Central memory CD8-positive, alpha-beta T cell (primary cell): ENCODE measurements at places on chromosomes 2 and 18.

GRCh38 chr2:28465148-28465885 is 30.5 kb upstream of the PLB1 start:
- no peak for DNase-seq

DNA sequence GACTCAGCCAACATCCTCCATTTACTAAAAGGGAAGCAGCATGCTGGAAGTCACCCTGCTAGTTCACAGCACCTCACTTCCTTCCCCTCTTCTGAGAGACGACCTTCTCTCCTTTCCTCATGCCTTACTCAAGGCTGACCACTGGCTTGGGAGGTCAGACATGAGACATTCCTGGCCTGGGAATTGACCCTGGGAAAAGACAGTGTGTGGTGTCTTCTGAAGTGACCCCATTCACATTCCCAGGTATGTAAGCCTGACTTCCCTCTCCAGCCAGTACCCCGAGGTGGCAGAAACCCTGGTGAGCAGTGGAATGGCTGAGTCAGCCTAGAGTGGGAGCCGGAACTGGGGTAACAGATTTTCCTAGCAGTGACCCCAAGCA is 92.4 kb downstream of the PLB1 start:
- no peak for DNase-seq

DNA sequence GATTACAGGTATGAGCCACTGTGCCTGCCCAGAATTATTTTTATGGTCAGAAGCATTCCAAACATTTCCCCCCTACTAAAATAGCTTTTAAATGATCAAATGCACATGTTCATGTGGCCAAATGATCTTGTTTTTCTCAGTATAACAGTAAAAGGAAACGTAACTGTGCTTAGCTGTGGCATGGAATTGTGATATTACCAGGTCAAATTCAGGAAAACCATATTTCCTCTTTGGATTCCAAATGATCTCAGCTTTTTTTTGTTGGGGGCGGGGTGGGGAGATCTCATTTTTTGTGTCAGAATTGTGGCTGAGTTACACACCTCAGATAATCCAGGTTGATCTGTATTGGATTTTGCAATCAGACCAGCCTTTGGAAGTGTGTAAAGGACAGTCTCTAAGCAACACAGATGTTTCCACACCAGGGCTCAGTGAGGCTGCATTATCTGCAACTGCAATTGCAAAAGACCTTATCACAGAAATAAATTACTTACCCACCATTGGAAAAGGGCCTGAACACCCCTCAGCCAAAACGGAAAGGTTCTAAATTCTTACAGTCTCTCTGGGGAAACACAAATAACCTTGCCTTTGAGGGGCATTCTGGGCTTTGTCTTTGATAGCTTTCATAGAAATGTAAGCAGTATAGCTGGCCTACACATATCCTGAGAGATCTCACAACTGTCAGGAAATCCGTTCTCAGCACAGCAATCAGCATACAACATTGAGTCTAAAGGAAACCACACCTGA is 8.4 kb downstream of the CASP10 start:
- DNase-seq = no peak

GRCh38 chr2:182897137-182897536 is 30.7 kb upstream of the FRZB start:
- DNase-seq = no peak

- no peak for DNase-seq
Observed at GRCh38 chr2:201132518-201132917, 16.6 kb downstream of the CFLAR start.

DNA sequence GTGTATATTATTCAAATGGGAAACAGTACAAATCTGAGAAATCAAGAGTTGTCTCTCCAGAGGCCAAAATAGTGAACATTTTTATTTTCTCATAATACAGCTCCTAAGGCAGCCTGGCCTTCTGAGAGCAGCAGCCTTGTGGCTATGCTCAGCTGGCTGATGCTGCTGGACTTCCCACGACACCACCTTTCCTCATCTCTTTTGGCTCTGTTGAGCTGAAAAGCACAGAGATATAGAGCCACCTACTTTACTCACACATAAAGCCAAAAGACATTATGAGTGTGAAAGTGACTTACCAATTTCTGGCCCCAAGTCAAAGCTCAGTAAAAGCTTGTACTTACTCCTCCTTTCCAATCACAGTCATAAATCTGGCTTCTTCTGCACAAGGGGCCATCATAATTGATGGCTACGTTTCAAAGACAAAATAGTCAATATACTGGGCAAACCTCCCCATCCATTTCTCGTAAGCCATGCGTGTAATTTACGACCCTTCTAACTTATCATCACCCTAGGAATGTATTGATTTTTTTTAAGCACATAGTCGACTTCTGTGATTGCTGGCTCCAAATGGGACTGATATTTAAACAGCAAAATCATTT is 18.6 kb upstream of the REG3A start:
- no peak for DNase-seq

DNA sequence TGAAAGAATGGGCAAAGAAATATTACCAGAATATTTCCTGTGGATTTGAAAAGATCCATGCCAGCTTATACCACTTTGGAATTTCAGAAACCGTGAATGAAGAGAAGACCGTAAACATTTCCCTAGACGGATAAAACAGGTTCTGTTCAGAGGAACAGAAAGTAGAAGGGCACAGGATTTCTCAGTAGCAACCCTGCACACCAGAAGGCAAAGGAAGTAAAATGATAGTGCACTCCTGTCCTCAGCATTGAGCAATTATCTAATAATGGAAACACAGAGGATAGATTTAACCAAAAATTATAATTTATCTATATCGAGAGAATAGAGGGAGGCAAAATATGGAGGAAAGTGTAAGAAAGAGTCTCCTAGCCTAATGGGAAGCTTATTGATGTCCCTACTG is 87.0 kb upstream of the ITGA6 start:
- DNase-seq = no peak

GRCh38 chr18:6553234-6553900 is 138.7 kb upstream of the L3MBTL4 start:
- DNase-seq = no peak

- DNase-seq = no peak
Observed at GRCh38 chr18:37294951-37295350, 270.6 kb downstream of the CELF4 start.

DNA sequence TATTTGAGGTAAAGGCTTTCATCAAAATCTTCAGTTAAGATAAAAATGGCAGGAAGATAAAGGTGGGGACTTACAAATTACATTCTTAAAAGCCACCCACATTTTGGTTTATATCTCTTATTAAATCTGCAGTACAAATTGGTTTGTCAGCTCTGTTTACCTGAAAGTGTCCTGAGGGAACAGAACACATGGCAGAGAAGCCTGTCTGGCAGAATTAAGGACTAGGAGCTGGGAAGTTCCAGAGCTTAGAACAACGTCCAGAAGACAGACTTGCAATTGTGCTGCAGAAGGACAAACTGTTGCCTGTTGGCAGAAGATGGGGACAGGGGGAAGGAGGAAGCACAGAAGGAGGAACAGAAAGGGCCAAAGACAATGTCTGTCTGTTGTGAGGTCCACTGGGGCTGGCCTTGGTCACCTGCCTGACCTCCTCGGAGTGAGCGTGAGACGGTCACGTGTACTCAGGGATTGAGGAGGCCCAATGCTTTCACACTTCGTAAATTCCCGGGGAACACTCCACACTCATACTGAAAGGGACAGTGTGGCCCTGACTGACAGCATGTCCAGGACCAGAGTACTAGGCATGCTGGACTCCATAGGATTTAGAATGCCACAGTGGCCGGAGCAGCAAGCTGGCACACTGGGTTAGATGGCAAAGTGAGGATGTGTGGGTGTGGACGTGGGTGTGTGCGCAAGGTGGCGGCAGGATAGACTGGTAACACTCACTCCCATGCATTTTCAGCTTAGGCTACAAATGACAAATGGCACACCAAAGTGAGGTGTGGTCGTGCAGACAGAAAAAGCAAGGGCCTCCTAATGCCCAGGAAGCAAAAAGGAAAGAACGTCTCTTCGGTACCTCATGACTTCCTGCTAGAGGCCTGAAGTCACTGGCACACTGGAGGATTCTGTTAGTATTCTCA is 210.9 kb upstream of the REV1 start:
- DNase-seq = no peak

DNA sequence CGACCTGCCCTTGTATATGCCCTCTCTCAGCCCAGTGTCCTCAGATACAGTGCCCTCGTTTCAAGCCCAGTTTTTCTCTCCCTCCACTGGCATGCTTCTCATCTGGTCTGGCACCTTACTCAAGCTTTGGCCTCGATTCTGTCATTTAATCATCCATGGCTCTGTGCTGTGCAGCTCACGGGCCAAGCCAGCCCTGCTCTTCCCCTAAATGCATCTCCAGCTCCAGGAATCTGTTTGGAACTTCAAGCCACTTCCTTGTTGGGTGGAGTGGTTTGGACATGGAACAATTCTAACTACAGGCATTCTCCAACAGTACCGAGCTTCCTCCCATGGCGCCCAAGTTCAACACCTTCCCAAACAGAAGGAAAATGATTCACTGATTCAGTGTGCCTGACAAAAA is 76.7 kb upstream of the ZNF397 start:
- DNase-seq = no peak

- no peak for DNase-seq
Observed at GRCh38 chr2:216474925-216475670, 23.5 kb upstream of the RPL37A start.

GRCh38 chr2:202726070-202726469 is 91.3 kb downstream of the FAM117B start:
- no peak for DNase-seq

GRCh38 chr2:203751685-203752271 is 45.3 kb downstream of the CD28 start:
- no peak for DNase-seq

DNA sequence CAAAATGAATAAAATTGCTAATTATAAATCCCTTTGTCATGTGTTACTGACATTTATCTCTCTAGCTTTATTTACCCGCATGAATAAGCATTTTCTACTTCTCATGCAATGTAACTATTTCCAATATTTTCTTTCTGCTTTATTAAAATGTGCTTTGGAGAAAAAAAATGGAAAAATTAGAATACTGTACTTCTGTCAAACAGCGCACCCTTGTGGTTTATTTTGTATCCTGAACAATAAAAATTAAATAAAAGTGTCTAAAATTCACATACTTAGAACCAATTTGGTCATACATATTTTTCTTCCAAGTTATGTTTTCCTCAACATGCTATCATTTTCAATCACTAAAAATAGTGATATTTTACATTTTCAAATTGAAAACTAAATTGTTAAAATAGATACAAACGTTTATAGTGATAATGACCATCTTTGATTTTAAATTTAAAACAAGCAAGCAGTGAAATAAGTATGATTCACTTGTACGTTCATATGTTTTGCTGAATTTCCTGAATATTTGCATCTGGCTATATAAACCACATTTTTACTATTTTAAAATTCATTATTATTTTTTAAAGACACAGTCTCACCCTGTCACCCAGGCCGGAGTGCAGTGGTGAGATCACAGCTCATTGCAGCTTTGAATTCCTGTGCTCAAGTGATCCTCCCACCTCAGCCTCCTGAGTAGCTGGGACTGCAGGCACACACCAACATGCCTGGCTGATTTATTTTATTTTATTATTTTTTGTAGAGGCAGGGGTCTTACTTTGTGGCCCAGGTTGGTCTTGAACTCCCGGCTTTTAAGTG is 95.9 kb upstream of the GRB14 start:
- no peak for DNase-seq

DNA sequence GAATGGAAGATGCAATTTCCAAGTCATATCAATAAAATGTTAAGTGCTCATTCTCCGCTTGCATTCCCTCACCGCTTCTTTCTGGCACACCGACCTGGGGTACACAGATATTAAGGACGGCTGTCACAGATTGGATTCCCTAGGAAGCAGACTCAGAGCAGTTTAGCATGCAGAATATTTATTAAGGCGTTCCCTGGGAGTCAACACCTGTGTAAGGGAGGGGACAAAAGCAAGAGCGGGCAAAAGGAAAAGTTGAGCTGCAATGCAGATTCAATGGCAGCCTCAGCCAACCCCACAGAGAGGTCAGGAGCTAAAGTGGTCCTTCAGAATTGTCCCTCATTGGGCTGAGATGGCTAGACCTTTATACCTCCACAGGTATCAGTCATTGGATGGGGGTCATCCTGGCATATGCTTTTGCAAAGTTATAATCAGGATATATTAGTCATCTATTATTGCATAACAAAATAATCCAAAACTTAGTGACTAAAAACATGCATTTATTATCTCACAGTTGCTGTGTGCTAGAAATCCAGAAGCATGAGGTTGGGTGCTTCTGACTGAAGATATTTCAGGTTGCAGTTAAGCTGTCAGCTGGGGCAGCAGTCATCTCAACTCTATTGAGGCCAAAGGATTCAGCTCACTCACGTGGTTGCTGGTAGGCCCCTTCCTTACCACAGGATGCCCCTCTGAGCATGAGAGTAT is 27.0 kb upstream of the INO80D start:
- no peak for DNase-seq

GRCh38 chr2:86037141-86037794 is 68.4 kb downstream of the POLR1A start:
- no peak for DNase-seq
